ENCODE measurements at places on chromosomes 2 and 18.

GRCh38 chr2:241560883-241561474 lies 2.4 kb downstream of the BOK start:
- no peak for DNase-seq

DNA sequence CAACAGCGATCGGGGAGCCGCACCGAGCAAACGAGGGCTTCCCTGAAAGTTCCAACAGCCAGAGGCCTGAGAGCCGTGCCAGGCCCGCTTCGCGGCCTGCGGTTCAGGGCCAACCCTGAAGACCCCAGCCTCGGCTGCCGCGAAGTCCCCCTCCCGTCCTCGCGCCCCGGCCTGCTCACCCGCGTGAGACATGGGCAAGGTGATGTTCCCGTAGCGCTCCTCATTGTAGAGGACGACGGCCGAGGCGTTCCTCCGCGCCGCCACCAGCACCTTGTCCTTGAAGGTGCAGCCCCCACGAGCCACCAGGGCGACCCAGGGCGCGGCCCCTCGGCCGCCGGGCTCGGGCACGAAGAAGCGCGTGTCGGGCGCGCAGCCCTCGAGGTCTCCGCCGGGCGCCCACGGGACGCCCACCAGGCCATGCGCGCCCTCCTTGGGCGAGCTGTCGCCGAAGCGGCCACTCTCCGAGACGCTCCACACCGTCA lies 510 bp downstream of the RNF149 start:
- DNase-seq = peak; percentile 17

GRCh38 chr2:230246206-230246605 lies 20.7 kb downstream of the SP140 start:
- no peak for DNase-seq

- DNase-seq = no peak
These were observed 66.2 kb upstream of the DLX2 start for GRCh38 chr2:172168917-172169346.

DNA sequence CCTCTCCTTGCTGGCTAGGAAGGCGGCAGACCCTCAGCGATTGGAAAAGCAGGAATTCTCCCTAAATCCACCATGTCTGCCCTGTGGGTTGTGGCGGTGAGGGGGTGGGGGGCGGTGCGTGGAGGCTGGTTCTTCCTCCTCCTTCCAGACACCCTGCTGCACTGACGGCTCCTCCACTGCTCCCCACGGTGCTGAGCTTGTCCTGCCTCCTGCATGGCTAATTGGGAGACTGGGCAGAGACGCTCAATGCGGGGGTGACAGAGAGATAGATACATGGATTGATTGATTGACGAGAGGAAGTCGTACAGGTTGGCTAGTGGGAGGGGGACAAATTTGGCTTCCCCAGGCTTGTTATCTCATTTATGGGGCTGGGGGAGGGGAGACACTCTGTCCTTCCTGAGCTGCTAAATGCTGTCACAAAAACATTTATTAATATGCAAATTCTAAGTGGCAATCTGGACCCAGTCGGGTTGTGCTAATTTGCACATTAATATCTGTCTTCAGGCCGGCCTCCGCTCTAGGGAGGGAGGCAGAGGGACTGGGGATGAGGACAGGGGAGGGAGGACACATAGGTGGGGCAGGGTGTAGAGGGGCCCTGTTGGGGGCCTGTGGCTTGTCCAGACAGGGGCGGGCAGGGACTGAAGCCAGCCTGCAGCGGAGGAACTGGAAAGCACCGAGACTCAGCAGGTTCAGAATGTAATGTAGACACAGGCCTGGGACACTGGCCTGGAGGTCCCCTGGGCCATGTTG lies 181.6 kb downstream of the CELF4 start:
- DNase-seq = no peak

- no peak for DNase-seq
These were observed 164.3 kb downstream of the TRABD2A start for GRCh38 chr2:84716564-84716963.

DNA sequence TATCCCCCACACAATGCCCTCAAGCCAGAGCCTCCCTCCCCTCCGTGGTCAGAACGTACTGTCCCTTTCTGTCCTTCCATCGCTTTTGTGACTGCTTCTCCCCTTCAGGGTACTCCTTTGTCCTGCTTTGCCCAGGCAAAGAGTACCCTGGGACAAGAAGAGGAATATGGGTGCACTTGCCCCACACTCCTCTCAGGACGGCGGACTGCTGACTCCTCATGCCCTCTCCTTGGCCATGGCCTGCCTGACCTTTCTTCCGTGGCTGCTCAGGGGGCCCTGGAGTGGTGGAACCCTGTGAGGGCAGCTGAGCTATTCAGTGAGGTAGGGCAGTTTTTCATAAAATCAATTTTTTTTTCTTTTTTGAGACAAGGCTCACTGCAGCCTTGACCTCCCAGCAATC lies 18.7 kb downstream of the C2orf74 start:
- no peak for DNase-seq

GRCh38 chr2:141468761-141469160 lies 662.1 kb downstream of the LRP1B start:
- DNase-seq = no peak

DNA sequence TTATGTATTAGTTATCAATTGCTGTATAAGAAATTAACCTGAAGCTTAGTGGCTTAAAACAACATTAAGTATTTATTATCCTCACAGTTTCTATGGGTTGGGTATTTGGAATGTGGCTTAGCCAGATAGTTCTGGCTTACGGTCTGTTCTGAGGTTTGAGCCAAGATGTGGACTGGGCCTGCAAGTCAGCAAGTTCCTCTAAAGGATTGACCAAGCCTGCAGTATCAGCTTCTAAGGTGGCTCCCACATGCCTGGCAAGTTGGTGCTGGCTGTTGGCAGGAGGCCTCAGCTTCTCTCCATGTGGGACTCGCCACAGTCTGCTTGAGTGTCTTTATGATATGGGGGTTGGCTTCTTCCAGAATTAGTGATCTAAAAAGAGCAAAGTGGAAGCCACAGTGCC lies 45.0 kb upstream of the TCF4 start:
- DNase-seq = no peak

- no peak for DNase-seq
These were observed 107.4 kb downstream of the PXDN start for GRCh38 chr2:1636791-1637415.

DNA sequence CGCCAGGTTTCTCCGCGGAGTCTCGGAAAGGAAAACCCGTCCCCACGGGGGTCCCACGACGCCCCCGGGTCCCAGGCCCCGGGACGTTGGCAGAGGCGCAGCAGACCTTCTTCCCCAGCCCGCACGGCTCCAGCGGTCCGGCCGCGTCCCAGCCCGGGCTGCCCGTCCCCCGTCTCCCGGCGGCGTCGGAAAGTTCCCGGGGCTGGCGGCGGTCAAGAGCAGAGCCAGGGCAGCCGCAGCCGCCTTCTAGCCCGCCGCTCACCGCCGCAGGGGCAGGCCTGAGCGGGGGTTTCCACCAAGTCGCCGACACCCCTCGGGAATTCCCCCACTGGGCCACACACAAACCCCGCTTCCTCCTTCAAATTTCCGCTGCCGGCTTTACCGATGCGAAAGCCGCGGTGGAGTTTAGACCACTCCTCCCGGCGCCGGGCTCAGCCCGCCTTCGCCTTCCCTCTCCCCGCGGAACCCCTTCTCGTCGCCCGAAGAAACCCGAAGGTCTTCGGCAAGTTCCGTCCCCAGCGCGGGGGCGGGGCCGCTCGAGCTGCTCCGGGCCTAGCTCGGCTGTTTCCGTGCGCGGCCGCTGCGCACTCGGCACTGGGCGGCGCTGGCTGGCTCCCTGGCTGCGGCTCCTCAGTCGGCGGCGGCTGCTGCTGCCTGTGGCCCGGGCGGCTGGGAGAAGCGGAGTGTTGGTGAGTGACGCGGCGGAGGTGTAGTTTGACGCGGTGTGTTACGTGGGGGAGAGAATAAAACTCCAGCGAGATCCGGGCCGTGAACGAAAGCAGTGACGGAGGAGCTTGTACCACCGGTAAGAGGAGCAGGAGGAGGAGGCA lies at the start of gene CREB1:
Gene CREB1 (plus strand): TSS at position 633 of the 830 bp plus-strand sequence. CDS start 25,674 bp downstream, outside the sequence.
- peak; percentile 99 for DNase-seq

DNA sequence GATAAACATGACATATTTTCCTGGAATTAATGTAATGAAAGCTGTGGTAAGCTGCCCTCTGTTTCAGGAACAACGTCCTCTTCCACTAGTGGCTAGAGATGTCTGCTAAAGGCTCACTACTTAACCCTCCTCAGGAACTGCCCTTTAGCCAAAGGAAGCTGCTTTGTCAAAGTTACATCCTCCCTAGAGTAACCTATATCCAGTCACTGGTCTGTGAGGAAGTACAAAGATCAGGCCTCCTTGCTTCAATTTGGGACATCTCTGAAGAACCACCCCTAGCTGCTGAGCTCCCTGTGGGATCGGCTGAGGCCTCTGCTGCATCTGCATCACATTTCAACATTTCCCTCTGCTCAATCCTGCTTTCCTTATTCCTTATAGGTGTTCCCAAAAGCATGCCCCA lies 107.8 kb downstream of the PRELID3A start:
- no peak for DNase-seq

DNA sequence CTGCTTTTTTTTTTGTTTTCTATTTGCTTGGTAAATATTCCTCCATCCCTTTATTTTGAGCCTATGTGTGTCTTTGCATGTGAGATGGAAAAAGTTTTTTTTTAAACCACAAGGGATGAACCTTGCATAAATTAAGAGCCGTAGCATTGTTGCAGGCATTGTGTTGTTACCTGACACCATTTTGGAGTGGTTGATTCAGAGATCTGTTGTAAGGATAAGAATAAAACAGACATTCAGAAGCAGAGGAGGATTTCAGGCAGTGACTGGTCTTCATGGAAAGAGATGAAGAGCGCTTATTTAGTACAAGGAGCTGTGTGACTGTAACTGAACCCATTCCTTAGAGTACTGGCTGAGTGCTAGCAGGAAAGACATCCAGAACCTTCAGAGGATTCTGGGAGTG lies 101.2 kb downstream of the LTBP1 start:
- DNase-seq = no peak

- no peak for DNase-seq
These were observed 1.0 kb upstream of the STRN start for GRCh38 chr2:36967236-36967876.

- no peak for DNase-seq
These were observed 566.0 kb downstream of the TMX3 start for GRCh38 chr18:68148863-68149262.

DNA sequence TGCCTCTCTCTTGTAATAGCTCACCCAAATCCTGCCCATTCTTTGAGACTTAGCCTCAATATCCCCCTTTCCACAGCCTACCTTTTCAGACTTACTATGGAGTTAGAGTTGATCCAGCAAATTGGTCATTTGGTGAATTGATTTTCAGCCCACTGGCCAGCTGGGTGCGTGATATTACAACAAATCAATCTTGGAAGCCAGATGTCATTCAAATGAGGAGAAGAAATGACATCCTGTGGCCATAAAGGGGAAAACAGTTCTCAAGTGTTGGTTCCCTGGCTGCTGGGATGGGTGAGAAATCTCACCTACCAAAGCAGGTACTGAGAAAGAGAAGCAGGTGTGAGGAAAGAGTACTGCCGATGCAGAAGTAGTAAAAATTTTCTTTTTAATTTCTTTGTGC lies 36.7 kb upstream of the FOXI3 start:
- no peak for DNase-seq

- DNase-seq = peak; percentile 62
These were observed 22.8 kb upstream of the DGKD start for GRCh38 chr2:233331536-233331935.
